ENCODE measurements at places on chromosomes 1 and 21.

DNA sequence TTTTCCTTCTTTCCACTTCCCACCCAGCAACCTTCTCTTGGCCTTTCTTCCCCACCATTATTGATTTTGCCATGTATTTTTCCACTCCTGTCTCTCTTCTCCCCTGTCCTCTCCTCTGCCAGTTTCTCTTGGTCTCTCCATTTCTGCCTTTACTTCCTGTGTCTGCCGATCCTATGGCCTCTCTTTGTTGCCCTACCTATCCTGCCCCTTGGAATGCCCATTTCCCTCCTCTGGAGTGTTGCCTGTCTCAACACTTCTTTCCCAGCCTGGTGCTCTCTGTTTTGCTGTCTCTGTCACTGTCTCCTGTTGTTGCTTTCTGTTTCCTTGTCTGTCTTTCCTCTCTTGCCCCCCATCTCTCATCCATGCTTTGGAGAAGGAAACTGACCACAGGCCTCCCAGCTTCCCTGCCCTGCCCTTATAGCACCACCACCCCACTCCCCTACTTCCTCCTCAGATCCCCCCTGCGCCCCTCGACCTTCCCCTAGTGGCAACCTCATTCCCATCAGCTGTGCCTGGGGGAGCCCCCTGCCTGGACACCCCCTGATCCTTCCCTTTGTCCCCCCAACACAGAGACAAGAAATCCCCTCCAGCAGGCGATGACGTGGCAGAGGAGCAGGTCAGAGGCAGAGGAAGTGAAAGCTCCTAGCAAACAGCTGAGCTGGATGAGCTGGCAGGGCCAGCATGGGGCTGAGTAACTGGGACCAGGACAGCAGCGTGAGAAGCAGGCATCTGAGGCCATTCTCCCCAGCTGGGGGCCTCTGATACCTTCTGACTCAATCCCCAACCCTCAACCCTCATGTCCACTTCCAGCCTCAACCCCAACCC lies 6.6 kb upstream of the ETV3L start:
- peak; percentile 66 for DNase-seq

DNA sequence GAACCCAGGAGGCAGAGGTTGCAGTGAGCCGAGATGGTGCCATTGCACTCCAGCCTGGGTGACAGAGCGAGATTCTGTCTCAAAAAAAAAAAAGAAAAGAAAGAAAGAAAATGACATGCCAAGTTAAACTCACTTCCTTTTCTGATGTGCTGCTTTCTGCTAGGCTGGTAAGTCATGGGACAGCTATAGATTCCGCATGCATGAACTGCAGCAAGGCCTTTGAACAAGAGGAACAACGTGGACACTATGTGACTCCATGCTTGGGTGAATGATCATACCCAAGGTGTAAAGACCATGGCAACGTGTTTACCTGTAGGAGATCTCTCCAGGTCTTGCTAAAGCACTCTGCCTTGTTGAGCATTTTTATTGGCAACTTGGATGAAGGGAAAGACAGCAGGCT lies 10.3 kb upstream of the TTF2 start:
- no peak for DNase-seq

DNA sequence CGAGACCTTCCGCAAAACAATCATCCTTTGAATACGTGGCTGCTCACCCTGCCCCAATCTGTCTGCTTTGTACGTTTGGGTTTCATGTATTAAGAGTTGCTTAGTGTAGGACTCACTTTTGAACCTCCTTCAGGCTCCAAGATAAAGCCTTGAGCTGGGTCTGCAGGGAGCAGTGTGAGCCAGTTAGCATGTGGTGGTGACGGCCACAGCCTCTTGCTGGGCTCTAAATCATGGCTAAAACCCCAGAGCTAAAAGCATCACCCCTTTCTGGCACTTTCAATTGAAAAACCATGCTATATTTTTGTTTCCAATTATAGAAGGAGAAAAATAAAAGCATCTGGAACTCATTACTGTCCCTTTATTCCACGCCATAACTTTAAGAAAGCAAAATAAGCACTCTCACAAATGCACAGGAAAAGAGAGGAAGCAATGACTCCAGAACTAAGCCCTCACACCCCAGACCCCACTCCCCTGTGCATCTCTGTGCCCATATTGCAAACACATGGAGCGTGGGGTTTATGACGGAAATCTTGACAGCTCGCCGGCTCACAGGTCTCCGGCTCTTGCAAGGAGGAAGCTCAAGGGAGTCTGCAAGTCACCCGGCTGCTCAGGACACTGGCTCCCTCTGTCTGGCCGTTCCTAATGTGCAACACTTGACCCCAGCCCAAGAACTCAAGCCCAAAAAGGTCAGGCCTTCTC lies 135.5 kb downstream of the MIS18A start:
- DNase-seq: no peak

DNA sequence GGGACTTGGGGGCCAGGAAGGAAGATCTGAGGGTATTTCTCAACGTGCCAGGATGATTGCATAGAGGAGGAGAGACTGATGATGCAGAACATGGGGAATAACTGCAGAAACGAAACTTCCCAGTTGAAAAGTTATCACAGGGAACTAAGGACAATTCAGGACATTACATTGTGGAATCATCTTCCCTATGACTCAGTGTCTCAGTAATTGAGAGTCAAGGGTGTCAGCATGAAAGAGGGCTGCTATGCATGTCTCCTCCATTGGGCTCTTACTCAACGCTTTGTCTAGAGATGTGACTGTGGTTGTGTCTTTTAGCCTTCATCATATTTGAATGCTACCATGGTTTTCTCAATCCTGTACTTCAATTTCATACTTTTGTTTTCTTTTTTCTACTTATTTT lies 48.9 kb upstream of the PTGFR start:
- DNase-seq: no peak

GRCh38 chr1:82950606-82951200 lies 1048.2 kb downstream of the TTLL7 start:
- no peak for DNase-seq

DNA sequence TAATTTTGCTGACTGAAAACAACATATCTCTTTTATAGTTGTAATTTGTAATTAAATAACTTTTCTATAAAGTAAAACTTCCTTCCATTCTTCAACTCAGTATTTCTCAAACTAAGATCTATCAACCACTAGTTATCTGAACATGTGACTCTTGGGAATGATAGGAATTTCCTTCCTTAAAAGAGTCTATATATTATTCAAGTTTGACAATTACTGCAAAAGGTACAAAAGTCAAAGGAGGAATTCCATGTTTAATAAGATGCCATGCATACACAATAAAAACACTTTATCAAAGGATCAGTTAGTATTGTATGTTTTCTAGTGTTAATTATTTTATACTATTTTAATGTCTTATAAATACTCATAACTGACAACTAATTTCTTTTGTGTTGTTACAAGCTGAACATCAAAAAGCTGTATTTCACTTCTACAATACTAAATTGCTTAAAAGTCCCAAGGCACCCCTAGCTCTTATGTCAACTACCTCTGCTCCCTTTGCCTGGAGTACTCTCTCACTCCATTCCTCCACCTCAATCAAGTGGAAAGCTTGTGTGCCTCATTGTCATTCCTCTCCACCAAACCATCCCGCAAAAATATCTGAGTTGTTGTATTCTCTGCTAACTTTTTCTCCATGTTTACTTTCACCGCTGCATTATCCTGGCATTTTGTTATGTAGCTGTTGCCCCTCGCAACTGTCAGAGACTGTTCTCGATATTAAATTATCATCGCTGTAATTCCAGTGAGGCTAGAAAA lies 67.9 kb downstream of the SLC44A5 start:
- no peak for DNase-seq

- peak; percentile 67 for DNase-seq
Measured at GRCh38 chr1:224623310-224623714, 7.2 kb downstream of the CNIH3 start.

DNA sequence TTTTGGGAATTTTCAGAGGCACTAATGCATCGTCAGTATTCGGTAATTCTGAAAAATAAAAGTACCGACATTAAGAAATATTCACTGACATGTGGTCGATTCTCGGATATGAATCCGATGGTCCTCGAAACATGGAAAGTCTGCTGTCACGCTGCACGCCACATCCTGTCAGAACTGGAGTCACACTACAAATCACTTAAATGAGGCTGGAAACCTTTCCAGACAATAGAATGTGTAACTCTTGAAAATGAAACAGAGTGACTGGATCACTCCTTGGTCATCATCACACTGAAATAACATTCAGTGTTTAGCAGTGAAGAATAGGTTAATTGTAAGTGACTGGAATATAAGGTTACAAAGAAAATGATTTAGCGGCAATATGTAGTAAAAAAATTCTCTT lies 620.1 kb upstream of the ADAMTS5 start:
- DNase-seq: no peak

DNA sequence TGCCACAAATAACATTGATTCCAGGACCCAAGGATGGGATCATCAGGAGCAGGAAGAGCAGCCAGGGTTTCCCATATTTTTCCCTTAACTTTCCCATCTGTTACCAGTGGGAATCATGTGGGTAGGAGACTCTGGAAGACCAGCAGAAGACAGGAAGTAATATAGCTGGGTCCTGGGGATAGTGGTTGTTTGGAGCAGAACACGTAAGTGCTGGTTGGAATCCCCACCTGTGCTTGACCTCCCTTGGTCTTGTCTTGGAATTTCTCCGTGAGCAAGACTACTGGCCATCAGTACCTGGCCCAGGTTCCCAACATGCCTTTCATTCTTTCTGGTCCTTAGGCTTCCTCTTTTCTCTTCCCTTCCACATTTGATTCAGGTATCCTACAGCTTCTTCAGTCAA lies 20.9 kb upstream of the SLC27A3 start:
- DNase-seq: no peak

DNA sequence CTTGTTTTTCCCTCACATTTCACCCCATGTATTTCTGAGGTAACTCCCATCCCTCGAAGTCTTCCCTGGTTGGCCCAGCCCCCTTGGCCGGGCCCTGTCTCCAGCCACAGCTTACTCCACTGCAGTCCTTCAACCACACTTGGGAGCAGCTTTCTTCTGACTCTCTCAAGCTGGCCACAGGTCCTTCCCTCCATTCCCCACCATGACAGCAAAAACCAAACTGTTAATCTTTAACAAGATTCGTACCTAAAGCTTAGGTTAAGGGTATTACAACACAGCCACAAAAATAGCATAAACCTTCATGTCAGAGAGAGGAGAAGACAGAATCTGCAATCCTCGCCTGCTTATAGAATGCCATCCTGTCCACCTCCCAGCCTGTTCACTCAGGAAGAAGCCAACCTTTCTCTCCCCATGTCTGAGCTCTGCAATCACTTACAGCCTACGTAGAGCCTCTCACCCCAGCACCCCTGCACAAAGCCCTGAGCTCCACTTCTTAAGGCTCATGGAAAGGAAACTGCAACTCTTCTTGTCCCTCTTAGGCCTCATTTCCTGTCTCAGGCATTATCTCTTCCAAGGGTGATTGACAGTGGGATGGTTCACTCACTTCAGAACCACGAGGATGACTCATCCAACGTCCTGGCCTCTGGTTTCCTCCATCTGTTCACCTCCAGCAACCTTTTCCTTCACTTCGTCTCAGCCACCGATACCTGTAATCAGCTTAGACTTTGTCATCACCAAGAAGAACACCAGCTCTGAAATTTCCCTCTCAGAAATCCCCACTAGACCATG lies 72.8 kb downstream of the CD2 start:
- peak; percentile 89 for DNase-seq

GRCh38 chr1:185861630-185862029 lies 127.4 kb downstream of the HMCN1 start:
- no peak for DNase-seq

DNA sequence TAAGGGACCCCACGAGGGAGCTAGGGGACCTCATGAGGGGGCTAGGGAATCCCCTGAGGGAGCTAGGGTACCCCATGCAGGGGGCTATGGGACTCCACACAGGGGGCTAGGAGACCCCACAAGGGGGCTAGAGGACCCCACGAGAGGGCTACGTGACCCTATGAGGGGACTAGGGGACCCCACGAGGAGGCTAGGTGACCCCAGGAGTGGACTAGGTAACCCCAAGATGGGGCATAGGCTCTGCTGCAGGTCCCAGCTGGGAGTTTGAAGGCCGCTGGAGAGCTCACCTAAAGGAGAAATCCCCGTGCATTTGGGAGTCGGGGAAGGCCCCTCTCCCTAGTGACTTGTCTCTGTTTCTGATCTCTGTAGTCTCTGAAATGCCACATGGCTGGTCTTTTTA lies 50.0 kb upstream of the DMRTB1 start:
- DNase-seq: no peak

GRCh38 chr1:159005676-159006075 lies 4.0 kb upstream of the IFI16 start:
- DNase-seq: no peak

- no peak for DNase-seq
Measured at GRCh38 chr21:15121655-15122120, 56.9 kb upstream of the NRIP1 start.

DNA sequence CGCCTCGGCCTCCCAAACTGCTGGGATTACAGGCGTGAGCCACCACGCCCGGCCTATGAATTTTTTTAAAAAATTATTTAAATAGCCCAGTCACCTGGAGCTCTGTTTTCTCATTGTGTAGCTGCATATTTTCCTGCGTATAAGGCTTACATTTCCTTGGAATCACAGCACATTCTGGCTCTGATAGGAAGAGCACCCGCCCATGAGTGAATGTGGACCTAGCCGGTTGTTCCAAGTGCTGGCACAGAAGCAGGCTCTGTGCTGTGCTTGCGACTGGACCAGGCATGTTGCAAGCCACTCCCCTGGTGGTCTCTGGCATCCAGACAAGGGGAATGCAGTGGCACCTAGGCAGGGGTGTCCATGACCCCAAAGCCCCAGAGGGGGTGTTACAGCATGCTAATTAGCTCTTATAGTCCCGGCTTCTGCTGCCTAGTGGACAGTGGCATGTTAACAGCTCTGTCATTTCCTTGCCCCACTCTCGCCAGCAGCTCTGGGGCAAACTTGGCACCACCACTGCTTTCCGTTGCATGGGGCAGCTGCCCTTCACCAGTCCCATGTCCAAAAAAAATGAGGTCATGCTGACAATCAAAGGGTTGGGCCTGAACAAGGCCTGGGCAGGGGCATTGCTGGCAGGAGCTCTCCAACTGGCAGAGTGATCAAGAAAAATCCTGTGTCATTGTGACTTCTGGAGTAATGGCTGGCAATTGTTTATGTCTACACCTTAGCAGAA lies 5.2 kb upstream of the VTCN1 start:
- DNase-seq: no peak

GRCh38 chr1:184036517-184036949 lies 995 bp downstream of the COLGALT2 start:
- peak; percentile 7 for DNase-seq

DNA sequence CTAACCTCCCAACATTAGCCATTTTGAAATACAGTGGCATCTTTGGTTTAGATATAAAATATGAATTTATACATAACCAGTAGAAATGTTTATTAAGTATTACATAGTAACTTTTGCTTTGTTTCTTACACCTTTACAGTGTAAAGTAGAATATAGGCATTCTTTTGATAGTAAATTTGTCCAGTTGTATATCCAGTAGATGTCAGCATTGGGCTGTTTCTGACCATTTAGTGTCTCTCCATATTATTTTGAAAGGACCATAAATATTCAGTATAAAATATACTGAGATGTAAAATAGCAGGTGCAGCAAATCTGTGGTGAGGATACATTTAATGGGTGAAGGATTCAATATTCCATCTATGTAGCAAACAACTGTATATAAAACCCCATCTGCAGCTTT lies 115.8 kb upstream of the ZRANB2 start:
- peak; percentile 20 for DNase-seq

All from NB4 (cell line).